ENCODE measurements at places on chromosomes 7 and 10.

- peak; percentile 94 for DNase-seq
Observed at GRCh38 chr10:102225646-102226541, at the start of gene ELOVL3. ELOVL3 (plus strand) TSS chr10:102226299; CDS start chr10:102226549, 250 bp downstream.

DNA sequence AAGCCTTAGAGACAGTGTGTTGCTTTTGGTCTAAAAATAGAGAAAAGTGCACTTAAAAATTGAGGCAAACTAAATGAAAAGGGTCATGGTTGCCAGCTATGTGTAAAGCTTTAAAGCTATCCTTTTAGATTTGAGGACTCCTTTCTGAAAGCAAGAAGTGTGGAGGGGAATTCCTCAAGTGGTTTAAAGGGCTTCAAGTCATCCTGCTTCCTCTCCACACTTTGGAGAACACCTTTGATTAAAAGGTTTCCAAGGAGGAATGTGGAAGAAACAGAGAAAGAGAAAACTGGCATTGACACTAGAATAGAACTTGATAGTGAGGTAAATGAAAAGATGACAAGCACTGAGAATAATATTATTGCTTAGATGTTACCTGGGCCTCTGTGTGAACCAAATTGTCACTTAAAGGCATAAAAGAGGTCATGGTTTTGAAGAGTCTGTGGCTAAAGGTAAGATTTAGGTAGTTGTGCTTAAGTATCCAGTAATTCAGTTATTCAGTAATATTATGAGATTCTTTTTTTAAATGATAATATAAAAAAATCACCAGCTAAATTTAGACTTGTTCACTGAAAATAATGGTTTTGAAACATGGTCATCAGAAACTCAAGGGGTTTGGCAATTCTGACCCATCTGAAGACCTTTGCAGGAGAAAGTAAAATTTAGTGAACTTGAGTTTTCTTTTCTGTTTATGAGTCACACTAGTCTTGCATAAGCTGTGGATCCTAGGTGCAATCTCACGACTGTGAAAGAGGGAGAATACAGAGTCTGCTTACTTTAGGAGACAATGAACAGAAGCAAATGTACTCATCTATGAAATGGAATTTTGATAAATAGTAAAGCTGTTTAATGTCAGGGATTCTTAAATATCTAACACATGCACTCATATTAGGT lies 466.0 kb downstream of the KIF20B start:
- DNase-seq: peak; percentile 17

DNA sequence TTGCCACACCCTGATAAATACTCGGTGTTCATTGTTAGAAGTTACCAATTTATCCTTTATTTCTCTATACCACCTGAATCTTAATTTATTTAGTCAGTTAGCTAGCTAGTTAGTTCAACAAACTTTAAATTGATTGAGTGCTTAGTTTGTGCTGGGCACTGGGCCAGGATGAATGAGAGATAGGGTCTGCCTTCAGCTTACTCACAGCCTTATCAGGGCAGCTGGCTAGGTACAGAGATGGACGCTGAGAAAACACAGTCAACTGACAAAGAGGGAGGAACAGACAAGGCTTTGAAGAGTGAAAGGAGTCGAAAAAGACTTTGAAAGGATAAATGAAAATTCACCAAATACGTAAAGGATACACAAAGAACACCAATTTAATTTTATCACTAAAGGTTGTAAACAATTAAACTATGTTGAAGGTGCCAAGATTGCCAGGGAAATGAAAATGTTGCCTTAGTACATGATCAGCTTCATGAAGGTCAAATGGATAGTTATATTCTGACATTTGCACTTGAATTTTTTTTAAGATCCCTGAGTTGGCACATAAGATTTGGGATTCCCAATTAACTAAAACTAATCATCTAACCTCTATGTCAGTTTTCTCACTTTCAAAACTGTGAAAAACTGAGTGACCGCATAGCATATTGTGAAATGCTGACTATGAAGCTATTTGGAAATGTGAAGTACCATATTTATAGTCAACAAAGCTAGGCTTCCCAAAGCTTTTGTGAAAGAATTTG lies 2.1 kb downstream of the CAV2 start:
- no peak for DNase-seq

DNA sequence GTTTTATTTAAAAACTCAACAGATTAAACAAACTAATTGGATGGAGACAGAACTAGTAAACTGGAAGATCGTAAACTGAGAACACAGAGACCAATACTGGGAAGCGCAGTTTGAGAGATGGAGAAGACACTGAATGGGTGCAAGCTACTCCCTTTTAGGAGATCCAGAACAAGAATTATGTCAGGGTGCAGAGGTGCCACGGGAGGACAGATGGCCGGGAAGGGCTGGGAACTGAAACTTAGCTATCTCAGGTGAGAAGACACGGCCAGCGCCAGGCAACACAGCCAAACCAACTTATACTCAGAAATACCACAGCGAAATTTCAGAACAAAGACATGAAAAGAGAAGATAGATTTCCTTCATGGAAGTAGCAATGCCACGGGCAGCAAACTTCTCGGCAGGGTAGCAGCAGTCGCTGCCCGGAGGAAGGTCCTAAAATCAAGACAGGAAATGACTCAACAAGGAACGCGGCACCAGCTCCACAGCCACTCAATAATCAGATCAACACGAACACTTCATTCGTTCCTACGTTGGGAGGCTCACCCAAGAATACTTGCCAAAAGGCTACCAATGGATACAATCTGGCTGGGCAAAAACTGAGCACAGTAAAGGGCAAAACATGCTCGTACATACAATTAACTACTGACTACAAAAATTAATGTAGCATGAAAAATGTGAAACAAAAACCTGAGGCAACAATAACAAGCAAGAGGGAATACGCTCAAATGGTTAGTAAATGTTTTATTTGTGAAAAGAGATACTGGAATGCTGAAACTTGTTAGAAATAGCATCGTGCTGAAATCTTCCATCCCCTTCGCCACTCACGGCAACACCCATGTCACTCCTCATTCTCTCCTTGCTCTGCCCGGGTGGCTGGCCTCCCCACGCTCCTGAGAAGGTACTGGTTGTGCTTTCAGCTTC lies 2.2 kb upstream of the LRRC27 start:
- DNase-seq: no peak

- no peak for DNase-seq
Observed at GRCh38 chr7:104045183-104045582, 55.7 kb upstream of the RELN start.

GRCh38 chr7:73316521-73316920 lies 7.9 kb upstream of the NSUN5 start:
- no peak for DNase-seq

DNA sequence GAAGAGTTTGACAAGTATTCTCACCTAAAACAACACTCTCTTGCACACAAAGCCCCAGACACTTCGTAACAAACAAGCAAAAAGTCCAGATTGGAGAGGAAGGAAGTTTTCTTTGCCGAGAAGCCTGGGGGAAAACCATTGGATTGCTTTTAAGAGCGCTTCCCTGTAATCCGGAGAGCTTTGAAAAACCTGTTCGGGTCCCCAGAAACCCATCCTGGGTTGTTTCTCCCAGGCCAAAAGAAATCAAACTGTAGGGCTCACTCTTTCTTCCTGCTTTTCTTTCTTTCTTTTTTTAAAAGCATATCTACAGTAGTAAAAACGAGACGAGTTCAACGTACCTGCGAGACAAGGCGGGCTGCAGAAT lies 655 bp downstream of the SP8 start:
- DNase-seq: no peak

- DNase-seq: no peak
Observed at GRCh38 chr10:3538656-3539531, 246.1 kb downstream of the KLF6 start.

DNA sequence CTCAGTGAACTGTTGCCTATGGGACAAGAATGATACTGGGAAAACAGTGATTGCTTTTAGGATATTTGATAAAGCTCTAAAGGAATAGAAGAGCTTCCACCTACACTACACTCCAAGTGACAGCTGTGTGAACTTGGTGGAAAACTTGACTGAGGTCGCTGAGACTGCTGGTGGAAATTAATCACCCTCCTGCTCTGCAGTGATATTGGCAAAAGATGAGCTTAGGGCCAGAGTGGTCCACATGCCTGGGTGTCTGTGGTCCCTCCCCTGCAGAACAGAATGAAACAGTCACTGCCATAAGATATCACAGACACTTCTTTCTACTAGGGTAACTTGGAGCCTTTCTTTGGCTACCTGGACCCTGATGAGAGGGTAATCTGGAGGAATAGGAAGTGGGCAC lies 382.1 kb upstream of the GALNT17 start:
- DNase-seq: no peak

DNA sequence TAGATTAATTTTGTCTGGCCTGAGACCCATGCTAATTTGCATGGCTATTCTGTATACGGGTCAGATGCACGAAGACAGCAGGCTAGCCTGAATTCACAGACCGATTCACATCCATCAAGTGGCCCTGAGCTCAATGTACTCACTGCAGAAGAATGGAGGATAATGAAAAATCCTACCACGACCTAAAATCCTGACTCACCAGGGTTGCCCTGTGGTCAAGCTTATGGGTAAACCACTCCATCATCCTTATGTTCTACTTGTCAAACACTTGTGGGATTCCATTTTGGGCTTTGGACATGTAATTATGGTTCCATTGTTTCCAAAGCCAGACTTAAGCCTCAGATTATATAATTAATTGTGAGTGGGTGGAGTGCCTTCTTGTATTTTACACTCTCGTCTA lies 110.4 kb upstream of the ZNF438 start:
- no peak for DNase-seq

DNA sequence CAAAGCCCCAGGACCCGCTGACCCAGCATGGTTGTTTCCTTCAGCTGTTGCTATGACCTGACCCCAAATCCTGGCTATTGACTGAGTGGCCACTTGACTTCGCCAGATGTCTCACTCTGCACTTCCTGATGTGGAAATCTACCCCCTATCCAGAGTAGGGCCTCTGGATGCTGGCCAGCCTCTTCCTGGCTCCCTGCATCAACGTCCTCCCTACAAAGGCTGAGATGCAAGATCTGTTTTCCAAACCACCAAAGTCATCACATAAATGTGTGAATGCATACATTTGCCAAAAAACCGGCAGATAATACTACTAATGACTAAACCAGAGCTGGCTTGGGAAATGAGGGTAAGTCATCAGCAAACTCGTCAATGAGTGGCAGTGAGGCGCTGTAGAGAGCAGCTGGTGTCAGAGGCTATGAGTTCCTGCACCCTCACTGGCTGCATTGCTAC lies 70.4 kb downstream of the PYROXD2 start:
- no peak for DNase-seq

GRCh38 chr10:11403116-11403515 lies 208.3 kb downstream of the USP6NL start:
- no peak for DNase-seq
